A549 treated with Mapracorat at 1 μM for 4 hours (cell line): ENCODE measurements at places on chromosomes 12 and 14. TPM values are rescaled to one million over a fixed set of nuclear protein-coding genes. Genes with fewer than 3 reads are reported as not detected.

Gene LRIG3
- total RNA-seq, result 3.6 to 5.2 TPM (median 4.7 TPM) in 5 replicates

Gene ANGEL1
- 6.3 to 8.1 TPM (median 7.3 TPM) in 5 replicates for total RNA-seq

Gene GNPTAB
- total RNA-seq, result 11.7 to 13.9 TPM (median 12.5 TPM) in 5 replicates

Gene ANKLE2
- total RNA-seq, result 67.9 to 82.6 TPM (median 78.2 TPM) in 5 replicates

Gene TOMM20L
- not detected in 5 replicates for total RNA-seq

Gene RAD9B
- total RNA-seq, result 0.13 to 0.55 TPM (median 0.22 TPM) in 5 replicates
